Endothelial cell of coronary artery (primary cell): ENCODE measurements at places on chromosomes 12 and 14. TPM values are rescaled to one million over a fixed set of nuclear protein-coding genes. Genes with fewer than 3 reads are reported as not detected.

CAPS2 gene
- 2.5 and 3.5 TPM in 2 replicates for total RNA-seq

KERA gene
- not detected in 2 replicates for total RNA-seq

FGF6 gene
- total RNA-seq = not detected in 2 replicates

KRT73 gene
- total RNA-seq = not detected in 2 replicates

PPP1CC gene
- total RNA-seq = 94.5 and 124 TPM in 2 replicates

HOMEZ gene
- total RNA-seq = 3.3 and 4.0 TPM in 2 replicates

NKX2-1 gene
- total RNA-seq = not detected in 2 replicates

FSCB gene
- not detected in 2 replicates for total RNA-seq

HVCN1 gene
- total RNA-seq = 3.3 and 6.0 TPM in 2 replicates

ADIPOR2 gene
- 31.7 and 37.4 TPM in 2 replicates for total RNA-seq

BMAL2 gene
- total RNA-seq = 40.6 and 40.8 TPM in 2 replicates

SNX6 gene
- total RNA-seq = 90.6 and 109 TPM in 2 replicates

SCN8A gene
- total RNA-seq = 5.7 and 16.6 TPM in 2 replicates

OR6C2 gene
- not detected in 2 replicates for total RNA-seq

IPO8 gene
- total RNA-seq = 47.8 and 52.4 TPM in 2 replicates

BATF gene
- total RNA-seq = 0.66 TPM in 1 of 2 replicates, not detected in the other

SSPN gene
- total RNA-seq = 0.27 and 1.5 TPM in 2 replicates

PRKAG1 gene
- total RNA-seq = 45.0 and 48.8 TPM in 2 replicates

CLEC2D gene
- total RNA-seq = 0.99 and 1.1 TPM in 2 replicates

KRT80 gene
- 5.5 and 6.7 TPM in 2 replicates for total RNA-seq

SRRM4 gene
- total RNA-seq = not detected in 2 replicates

KRT82 gene
- total RNA-seq = not detected in 2 replicates

MPHOSPH9 gene
- total RNA-seq = 30.1 and 35.1 TPM in 2 replicates

PCED1B gene
- 0.45 and 0.66 TPM in 2 replicates for total RNA-seq

POP5 gene
- 26.4 and 45.3 TPM in 2 replicates for total RNA-seq

ACSM4 gene
- not detected in 2 replicates for total RNA-seq

STRN3 gene
- 60.4 and 65.5 TPM in 2 replicates for total RNA-seq

PDE3A gene
- total RNA-seq = 10.3 and 14.8 TPM in 2 replicates

KLRB1 gene
- not detected in 2 replicates for total RNA-seq

FOXN4 gene
- not detected in 2 replicates for total RNA-seq

SERPINA12 gene
- not detected in 2 replicates for total RNA-seq

HOXC13 gene
- not detected in 2 replicates for total RNA-seq

POTEG gene
- not detected in 2 replicates for total RNA-seq

GALNT16 gene
- 0.19 and 0.36 TPM in 2 replicates for total RNA-seq

RERGL gene
- not detected in 2 replicates for total RNA-seq

KCNMB4 gene
- 1.0 and 3.2 TPM in 2 replicates for total RNA-seq

PRIMA1 gene
- total RNA-seq = not detected in 2 replicates

KRT79 gene
- 0.28 TPM in 1 of 2 replicates, not detected in the other for total RNA-seq

FGF23 gene
- not detected in 2 replicates for total RNA-seq

ADGRD1 gene
- total RNA-seq = 0.09 and 2.1 TPM in 2 replicates

VWF gene
- 1,197 and 1,224 TPM in 2 replicates for total RNA-seq

RND1 gene
- total RNA-seq = 1.5 and 2.9 TPM in 2 replicates

CLEC9A gene
- total RNA-seq = not detected in 2 replicates

PTPRQ gene
- 0.28 TPM in 1 of 2 replicates, not detected in the other for total RNA-seq

TAS2R42 gene
- not detected in 2 replicates for total RNA-seq
